ENCODE measurements at places on chromosomes 7 and 10.

- no peak for DNase-seq
Observed at GRCh38 chr10:69091143-69091651, 3.3 kb downstream of the SRGN start.

DNA sequence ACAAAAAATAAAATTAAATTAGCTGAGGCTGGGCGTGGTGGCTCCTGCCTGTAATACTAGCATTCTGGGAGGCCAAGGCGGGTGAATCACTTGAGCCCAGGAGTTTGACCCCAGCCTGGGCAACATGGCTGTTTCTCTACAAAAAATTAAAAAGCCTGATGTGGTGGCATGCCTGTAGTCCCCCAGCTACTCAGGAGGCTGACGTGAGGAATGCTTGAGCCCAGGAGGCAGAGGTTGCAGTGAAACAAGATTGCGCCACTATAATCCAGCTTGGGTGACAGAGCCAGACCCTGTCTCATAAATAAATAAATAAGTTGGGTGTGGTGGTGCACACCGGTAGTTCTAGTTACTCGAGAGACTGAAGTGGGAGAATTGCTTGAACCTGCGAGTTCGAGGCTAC lies 65.1 kb downstream of the GNA12 start:
- DNase-seq: no peak

- DNase-seq: no peak
Observed at GRCh38 chr7:131625817-131626372, 69.5 kb upstream of the PODXL start.

DNA sequence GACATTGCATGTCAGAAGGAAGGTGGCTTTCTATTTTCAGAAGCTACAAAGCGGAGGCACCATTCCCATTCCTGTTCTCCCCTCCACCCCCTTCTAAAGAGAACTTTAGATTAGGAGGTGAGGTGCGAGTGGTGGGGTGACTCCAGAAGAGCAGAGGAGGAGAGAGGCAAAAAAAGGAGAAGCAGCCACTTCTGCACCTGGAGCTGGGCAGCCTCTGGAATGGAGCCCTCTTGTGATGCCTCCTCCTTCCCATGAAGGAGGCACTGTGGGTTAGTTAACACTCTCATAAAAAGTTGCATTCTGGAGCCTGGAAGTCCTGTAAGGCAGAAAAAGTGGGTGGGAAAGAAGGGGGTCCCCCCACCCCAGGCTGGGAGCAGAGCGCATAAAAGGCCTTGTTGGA lies 4.8 kb downstream of the PTF1A start:
- DNase-seq: no peak

DNA sequence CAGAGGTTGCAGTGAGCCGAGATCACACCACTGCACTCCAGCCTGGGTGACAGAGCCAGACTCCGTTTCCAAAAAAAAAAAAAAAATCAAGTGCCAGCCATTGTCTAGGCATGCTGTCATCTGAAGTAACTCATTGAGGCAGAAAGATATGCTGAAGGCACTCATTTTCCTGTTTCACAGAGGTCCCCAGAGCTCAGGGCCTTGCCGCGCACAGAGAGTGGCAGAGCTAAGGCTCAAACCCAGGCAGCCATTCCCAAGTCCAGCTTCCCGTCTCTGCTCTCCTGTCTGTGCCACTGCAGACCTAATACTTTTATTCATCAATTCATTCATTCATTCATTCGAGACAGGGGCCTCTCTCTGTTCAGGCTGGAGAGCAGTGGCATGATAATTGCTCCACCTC lies 3.5 kb downstream of the GRIFIN start:
- DNase-seq: no peak

GRCh38 chr10:116688741-116689495 lies 53.4 kb downstream of the HSPA12A start:
- DNase-seq: no peak

GRCh38 chr7:69603351-69603750 lies 5.1 kb downstream of the AUTS2 start:
- DNase-seq: no peak

DNA sequence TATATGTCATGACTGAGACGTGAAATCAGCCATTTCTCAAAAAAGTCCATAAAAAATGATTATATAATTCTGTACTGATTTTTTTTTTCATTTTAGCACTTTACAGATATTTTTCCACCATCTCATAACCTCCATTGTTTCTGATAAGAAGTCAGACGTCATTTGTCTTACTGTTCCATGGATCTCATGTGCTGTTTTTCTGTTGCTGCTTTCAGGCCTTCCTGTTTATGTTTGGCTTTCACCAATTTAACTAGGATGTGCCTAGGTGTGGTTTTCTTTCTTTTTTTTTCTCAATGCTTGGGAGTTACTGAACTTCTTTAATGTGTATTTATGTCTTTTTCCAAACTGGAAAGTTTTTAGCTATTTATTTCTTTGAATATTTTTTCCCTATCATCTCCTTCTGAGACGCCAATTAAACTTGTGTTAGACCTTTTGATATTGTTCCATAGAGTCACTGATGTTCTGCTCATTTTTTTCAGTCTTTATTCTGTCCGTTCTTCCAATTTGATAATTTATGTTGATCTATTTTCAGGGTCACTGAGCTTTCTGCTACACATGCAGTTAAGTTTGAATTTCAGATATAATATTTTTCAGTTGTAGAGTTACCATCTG lies 43.3 kb downstream of the TAF3 start:
- no peak for DNase-seq

GRCh38 chr7:37974711-37975110 lies 54.3 kb downstream of the EPDR1 start:
- no peak for DNase-seq

DNA sequence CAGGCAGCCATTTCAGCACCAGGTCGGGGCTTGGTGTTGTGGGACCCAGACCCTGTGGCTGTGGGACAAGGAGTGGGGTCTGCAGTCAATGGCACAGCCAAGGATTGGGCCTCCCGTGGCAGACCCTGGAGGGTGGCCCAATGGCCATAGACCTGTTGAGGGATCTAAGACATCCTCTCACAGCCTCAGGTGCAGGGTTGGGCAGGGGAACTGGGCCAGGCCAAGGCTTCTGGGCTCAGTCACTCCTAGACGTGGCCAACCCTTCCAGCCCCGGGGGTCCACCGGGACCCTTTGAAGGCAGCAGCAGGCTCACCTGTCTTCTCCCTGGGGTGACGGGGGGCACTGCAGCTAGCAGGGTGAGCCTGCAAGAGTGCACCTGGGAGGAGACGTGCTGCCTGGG lies 45.7 kb upstream of the DPYSL4 start:
- no peak for DNase-seq

- DNase-seq: no peak
Observed at GRCh38 chr7:26200038-26200443, 505 bp downstream of the HNRNPA2B1 start.

DNA sequence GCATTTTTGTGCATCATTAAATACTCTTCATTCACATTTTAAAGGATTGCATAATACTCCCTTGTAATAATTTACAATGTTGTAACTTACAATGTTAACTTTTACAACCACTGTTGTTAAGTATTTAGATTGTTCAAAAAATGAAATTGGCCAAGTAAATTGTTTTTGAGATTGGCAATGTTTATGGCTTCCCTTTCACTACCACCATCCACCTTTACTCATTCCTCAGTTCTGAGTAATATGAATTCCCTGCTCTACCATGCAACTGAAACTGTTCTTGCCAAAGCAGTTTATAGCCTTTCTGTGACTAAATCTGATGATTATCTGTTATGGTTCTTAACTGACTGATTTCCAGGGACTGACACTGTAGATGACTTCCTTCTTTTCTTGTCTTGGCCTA lies 80.5 kb upstream of the TMEM106B start:
- DNase-seq: no peak

- DNase-seq: no peak
Observed at GRCh38 chr7:112124061-112124766, 82.0 kb downstream of the DOCK4 start.

- no peak for DNase-seq
Observed at GRCh38 chr10:52383088-52383487, 69.0 kb downstream of the DKK1 start.

DNA sequence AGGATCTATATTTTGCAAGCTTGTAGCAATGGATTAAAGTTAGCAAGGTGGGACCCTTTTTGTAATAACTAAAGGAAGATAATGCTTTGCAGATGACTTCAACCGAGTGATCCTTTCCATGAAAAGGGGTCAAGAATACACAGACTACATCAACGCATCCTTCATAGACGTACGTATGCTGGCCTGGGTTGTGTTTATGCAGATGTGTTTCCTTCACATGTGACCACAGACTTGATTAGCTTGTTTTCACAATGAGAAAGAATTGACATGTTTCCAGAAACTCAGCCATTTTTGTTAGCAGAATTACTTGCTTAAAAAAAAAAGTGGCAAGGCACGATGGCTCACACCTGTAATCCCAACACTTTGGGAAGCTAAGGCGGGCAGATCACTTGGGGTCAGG lies 54.2 kb downstream of the MKI67 start:
- no peak for DNase-seq

DNA sequence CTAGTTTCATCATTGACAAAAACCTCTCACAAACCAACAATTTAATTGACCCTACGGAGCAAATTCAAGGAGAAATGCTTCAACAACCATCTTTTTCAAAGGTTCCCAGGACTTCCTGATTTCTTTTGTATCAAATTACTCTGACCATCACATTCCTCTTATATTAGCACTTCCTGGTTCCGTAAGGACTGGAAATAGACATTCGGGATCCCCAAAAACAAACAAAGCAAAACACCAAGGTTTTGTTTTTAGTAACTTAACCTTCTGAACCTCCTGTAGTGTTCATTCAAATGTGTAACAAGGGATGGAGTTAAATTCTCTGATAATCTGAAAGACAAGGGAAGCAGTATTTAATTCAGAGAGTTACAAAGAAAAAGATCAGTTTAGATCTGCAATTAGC lies 387.6 kb upstream of the NRP1 start:
- no peak for DNase-seq

DNA sequence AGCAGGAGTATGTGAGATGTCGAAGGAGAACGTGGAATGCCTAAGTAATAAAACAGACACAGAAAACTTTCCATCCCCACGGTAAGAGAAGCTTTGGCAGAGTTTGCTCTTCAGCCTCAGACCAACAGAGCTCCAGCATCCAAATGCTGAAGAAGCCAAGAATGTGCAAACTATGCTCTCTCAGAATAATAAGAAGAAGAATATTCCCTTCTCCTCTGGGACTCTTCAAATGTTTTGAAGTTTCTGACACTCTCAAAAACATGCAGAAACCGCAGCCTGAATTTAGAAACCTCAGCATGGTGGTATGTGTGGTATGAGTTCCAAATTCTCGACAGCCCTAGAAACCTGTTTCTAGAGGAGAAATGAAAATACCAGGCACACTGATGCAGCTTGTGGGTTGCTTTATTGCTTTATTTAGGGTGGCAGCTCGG lies 113.3 kb downstream of the KCNMA1 start:
- no peak for DNase-seq

DNA sequence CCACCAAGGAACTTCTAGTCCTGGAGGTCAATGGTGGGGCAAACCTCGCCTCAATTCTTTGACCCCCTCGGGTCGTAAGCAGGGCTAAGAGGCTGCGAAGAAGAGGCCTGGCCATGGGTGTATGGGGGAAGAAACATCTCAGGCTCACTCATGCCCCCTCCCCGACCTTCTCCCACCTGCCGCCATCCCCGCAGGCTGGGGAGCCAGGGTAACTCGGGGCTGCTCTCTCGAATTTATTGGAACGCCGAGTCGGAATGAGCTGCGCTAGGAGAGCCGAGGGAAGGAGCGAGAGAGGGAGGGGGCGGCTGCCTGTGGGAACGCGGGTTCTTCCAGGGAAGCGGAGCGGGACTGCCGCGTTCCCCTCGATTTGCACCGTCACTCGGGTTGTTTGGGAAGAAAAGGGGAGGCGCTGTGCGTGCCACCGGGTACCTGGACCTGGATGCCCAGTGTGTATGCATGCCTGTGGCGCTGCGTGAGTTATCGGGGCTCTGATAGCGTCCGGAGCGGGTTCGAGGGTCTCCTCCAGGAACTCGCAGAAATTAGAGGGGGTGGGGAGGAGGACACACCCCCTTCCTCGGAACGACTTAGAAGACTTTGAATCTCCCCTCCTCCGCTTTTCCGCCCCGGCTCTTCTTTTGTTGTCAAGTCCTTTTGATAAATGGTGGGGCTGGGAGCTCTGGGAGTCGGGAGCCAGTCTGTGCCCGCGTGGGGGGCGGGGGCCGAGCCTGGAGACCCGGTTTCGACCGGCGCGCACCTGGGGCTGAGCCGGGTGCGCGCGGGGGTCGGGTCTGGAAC lies 1.8 kb upstream of the ZNF503 start:
- no peak for DNase-seq

Data from HEK293T (cell line).